Forelimb muscle (tissue), 1 donor: ENCODE measurements at places on chromosomes 3 and 15. TPM values are rescaled to one million over a fixed set of nuclear protein-coding genes. Genes with fewer than 3 reads are reported as not detected.

The TMEM266 gene
- 0.44 TPM for polyA plus RNA-seq

The IQCH gene
- polyA plus RNA-seq, result 0.94 TPM

The CCRL2 gene
- 0.38 TPM for polyA plus RNA-seq

The DNAH12 gene
- 0.71 TPM for polyA plus RNA-seq

The C3orf20 gene
- 0.11 TPM for polyA plus RNA-seq

The CMTM7 gene
- polyA plus RNA-seq, result 12.9 TPM

The TBC1D21 gene
- not detected for polyA plus RNA-seq

The FAM162A gene
- 35.6 TPM for polyA plus RNA-seq

The SEMA7A gene
- polyA plus RNA-seq, result 5.4 TPM

The SLC28A1 gene
- 0.39 TPM for polyA plus RNA-seq

The C3orf80 gene
- 0.16 TPM for polyA plus RNA-seq

The CHRM5 gene
- not detected for polyA plus RNA-seq

The KY gene
- polyA plus RNA-seq, result 73.0 TPM

The TARS3 gene
- 20.8 TPM for polyA plus RNA-seq

The B3GALNT1 gene
- polyA plus RNA-seq, result 16.9 TPM

The SEMA6D gene
- polyA plus RNA-seq, result 60.2 TPM

- no peak for DNase-seq
Observed at GRCh38 chr3:156024904-156025533, 95.4 kb upstream of the KCNAB1 start.

GRCh38 chr15:85539491-85539890 lies 159.1 kb downstream of the AKAP13 start:
- DNase-seq, result no peak

- no peak for DNase-seq
Observed at GRCh38 chr3:52323526-52324295, 7.6 kb downstream of the DNAH1 start.

DNA sequence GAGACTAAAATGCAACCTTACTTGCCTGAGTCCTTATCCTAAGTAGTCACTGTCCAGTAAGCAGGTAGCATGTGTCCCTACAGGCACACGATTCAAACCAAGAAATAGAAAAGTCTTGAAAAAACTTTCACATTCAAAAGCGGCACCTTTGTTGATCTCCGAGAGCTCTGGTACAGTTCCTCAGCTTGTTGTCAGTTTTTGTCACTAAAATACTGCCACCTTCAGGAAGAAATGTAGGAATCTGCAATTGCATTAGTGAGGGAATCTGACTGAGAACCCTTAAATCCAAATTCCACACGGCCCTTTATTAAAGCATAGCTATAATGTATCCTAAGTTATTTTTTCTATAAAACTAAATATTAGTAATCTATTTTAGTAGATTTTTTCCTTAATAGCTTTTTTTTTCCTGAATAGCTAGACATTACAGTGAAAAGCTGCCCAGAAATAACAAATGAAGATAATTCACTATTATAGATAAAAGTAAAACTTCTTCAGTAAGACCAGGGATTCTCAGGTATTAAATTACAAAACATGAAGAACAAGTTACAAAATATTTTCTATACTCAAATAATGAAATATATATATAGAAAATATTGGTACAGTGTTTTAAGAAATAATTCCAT lies 44.0 kb downstream of the CCDC54 start:
- DNase-seq, result peak; percentile 55

DNA sequence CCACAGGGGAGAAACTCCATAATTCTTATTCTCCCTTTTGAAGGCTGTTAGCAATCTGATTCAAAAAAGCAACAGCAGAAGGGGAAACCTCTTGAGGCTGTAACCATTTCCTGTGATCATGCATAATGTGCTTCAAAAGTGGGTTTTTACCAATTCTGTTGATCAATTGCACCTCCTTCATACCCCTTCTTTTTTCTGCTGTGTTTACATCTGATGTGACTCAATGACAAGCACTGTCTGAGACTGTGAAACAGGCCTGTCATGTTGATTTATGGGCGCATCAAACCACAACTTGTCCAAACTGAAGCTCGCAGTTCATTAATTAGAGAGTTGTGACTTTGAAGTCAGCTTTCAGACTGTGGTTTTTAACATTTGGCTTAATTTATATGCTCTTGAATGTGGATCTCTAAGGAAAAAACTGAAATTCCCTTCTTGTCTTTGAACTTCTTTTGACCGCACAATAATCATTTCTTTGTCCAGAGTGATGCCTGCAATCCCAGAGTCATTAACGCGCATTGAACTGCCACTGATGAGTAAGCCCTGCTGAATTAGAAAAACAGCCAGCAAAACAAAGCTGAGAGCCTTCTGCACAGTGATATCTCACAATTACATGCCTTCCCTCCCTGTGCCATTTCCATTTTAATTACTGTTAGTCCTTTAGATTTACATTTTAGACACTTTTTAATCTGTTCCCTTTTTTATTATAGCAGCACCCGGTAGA lies 532.8 kb downstream of the FOXP1 start:
- DNase-seq, result no peak

GRCh38 chr3:63910001-63910400 lies 2.2 kb downstream of the SCAANT1 start:
- DNase-seq, result no peak

GRCh38 chr15:38810686-38811085 lies 246.1 kb upstream of the RASGRP1 start:
- no peak for DNase-seq

DNA sequence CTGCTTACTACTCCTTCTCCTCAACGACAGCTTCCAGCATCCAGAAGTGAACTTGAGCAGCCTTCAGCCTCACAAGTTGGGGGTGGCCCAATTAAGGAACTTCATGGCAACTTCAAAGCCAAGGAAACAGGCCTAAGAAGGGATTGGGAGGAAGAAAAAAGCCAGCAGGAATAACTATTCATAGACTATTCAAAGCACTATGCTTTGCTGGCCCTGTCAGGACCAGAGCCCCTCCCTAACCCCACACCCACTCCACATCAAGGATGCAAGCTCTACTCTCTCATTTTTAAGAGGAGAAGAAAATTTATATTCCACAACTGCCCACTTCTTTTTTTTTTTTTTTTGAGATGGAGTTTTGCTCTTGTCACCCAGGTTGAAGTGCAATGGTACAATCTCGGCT lies 10.0 kb upstream of the PRKAR2A start:
- no peak for DNase-seq

- peak; percentile 53 for DNase-seq
Observed at GRCh38 chr3:31532587-31533168, at the start of gene STT3B. STT3B (plus strand) TSS chr3:31532925; CDS start chr3:31532999, 74 bp downstream.

DNA sequence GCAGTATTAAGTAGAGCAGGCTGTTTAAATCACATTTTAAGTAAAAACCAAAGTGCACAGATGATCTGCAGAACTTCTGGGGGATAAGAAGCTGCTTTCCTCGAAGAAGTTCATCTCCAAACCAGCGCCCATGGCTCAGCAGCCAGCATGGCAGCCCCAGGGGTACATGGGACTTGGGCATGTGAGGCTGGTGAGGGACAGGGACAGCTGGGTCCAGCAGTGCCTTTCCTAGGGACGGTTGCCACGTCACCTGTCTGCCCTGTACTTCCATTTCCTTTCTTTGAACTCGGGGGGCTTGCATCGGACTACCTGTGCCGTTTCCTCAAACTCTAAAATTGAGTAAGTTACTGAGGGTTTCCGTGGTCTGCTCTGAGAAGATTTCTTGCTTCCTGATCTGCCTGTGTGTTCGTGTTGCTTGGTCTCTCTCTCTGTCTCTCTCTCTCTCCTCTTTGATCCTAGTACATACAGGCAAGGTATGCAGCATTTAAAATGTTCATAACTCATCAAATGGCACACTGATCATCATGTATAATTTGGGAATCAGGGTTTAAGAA lies 67.6 kb downstream of the IGF1R start:
- no peak for DNase-seq

- DNase-seq, result no peak
Observed at GRCh38 chr15:98292442-98293240, 332.1 kb downstream of the ARRDC4 start.

DNA sequence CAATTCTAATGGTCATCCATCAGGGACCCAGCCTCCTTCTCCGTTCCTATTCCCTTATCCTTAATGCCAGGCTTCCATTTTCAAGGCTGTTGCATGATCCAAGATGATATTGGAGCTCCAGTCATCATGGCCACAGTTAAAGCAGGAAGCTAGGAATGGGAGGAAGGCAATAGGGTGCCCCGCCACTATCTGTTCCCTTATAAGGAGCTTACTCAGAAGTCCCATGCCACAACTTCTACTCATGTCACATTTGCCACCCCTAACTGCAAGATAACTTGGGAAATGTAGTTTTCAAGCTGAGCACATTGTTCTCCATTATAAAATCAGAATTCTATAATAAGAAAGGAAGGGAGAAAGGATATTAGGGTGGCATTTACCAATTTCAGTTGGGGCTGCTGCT lies 38.6 kb upstream of the SPSB4 start:
- DNase-seq, result no peak

DNA sequence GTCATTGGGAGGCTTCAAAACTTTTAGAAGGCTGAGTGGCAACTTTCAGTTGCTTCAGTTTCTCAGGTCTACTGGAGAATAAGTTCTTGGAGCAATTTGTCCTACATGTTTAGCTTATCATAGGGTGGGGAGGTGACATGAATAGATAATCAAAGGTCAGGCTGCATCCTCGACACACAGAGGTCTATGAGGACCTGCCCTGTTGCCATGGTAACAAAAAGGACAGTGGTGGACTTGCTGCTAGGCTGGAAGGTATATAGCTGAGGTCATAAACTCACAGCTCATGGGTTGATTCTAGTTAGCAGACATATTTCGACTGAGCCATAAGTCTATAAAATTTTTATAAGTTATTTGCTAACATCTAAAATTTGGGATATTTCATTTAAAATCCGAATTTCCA lies 267.0 kb downstream of the THRB start:
- DNase-seq, result no peak

DNA sequence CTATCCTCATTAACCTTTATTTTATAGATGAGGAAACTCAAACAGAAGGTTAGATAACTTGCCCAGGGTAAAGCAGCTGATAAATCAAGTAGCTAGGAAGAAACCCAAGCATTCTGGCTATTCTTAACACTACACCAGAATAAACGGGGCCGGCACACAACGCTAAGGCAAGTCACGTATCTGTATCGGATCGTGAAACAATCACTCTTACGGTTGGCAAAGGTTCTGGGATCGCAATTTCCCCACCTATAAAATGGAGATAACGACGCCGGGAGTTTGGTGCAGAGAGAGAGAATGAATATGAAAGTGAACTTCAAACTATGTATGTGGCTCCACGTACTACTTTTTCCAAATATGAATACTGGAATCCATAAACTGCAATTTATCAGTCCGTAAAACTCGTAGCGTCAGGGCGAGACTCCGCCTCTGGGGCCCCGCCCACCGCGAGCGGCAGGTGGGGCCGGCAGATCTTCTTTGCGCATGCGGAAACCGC lies 252 bp upstream of the ARMC8 start:
- DNase-seq, result no peak

DNA sequence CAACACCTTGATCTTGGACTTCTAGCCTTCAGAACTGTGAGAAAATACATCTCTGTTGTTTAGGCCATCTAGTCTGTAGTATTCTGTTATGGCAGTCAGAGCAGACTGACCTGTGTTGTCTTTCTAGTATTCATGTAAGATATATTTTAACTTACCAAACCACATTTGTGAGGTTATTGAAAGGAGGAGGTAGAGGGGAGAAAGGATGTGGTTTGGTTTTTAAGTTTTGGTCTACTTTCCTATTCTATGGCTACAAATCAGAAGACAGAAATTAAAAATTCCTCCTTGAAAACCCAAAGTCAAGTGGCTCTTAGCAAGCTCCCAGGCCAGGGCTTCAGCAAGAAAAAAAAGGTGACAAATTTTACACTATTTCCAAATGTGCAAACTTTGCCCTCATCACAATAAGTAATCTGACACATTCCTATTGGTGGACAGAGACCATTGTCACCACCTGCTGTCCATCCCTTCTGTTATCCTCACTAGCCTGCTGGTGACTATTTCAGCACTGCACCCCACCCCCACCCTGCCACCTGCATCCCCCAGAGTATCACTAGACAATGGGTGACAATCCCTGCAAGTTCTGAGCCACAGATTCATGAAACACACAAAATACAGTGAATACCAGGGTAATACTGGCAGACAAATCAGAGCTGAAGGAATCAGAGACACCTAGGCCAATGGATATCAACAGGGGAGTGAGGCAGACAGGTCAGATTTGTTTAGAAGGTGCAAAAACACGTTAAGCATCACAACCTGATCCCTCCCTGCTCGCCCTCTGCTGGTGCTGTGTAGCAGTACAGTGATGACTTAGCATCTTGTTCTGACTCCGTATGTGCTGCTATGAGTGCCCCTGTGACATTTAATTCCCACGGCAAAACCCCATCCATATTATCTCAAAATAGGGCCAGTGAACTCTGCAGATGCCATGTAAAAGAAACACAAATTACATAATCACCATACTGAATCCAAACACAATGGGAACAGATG lies 79.0 kb upstream of the DCLK3 start:
- no peak for DNase-seq

DNA sequence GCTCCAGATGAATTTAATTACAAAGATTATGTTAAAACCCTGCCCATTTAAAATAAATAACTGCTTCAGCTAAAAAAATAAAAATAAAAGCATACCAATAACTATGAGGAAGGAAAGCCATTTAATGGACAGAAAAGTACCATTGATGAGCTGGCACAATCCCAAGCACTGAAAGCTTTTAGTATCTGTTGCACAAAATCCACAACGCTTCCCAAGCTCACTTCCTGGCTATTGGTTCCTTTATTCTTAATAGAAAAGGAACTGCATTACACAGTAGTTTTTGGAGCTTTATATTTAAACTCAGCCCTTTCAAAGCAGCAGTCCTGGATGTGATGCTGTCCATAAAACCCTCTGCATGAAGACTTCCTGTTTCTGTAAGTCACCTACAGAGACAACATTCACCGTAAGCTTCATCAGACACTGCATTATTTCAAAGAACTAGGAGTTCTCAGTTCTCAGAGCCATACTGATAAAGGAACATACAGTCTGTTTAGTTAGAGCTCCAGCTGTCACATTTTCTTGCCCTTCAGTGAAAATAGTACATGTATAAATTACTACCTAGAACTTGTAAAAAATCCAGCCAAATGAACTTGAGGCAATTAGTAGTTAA lies 81.5 kb downstream of the CSNK1G1 start:
- no peak for DNase-seq

GRCh38 chr3:43794776-43795175 lies 104.0 kb downstream of the ABHD5 start:
- no peak for DNase-seq

DNA sequence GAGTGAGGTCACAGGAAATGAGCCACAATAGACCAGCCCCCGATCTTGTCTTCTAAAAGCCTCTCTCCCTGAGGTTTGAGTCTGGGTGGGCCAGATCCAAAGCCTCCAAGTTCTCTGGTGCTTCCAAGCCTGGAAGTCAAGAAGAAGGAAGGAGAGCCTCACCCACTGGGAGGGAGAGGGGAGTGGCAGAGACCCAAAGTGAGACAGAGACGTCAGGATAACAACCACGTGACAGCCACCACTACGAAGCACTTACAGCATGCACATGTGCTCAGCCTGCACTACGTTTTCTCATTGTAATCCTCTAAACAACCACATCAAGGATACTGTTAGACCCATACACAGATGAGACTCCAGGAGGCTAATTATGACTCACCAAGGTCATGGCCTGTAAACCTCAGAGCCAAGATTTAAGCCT lies 197.3 kb upstream of the LINGO1 start:
- no peak for DNase-seq
